ENCODE measurements at places on chromosomes 4 and X.
A peak's percentile ranks its signal among the peaks of the same experiment; 100 is the strongest.

- no peak for DNase-seq
These were observed 114.2 kb downstream of the PPARGC1A start for GRCh38 chr4:23775694-23776093.

- no peak for DNase-seq
These were observed 27.3 kb downstream of the ZNF330 start for GRCh38 chr4:141248029-141248428.

DNA sequence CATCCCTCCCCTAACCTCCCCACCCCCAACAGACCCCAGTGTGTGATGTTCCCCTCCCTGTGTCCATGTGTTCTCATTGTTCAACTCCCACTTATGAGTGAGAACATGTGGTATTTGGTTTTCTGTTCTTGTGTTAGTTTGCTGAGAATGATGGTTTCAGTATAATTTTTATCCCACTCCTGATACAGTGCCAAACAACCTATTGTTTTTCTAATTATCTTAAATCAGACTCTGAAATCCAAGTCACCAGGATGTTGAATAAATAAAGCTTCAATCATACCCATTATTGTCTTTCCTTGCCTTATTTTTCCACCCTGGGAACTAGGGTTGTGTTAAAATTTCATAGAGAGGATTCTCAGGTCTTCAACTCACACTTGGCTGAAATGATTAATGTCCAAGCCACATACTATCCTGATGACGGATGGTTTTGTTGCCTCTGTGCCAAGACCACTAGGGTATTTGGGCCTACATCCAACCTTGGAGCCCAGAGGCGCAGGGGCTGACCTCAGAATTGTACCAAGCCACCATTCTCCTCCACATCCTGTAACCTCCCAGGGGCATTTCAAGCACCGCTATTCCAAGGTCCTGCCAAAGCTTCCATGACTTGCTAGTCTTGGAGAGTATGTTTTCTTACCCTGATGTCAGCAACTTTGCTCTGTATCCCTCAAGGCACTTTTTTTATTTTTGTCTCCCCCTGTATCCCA, 332.4 kb downstream of the ARHGAP24 start:
- DNase-seq: peak; percentile 94

DNA sequence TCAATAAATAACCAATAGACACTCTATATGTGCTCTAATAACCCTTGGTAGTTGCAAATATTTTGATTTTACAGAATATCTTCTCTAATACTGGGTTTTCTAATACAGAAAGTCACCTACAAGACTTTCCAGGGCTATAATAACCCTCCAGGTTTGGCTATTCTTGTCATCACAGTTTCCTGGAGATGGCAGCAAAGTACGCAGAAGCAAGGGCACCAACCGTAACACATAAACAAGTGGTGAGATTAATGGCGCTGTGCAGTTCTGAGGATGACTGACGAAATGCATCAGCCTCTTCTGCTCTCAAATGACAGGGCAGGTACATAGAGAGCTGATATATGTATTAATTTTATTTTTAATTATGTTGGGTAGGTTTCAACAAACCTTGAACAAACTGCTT, 122.4 kb downstream of the C4orf33 start:
- no peak for DNase-seq

GRCh38 chrX:13695601-13696115, 6.7 kb downstream of the RAB9A start:
- DNase-seq: no peak

DNA sequence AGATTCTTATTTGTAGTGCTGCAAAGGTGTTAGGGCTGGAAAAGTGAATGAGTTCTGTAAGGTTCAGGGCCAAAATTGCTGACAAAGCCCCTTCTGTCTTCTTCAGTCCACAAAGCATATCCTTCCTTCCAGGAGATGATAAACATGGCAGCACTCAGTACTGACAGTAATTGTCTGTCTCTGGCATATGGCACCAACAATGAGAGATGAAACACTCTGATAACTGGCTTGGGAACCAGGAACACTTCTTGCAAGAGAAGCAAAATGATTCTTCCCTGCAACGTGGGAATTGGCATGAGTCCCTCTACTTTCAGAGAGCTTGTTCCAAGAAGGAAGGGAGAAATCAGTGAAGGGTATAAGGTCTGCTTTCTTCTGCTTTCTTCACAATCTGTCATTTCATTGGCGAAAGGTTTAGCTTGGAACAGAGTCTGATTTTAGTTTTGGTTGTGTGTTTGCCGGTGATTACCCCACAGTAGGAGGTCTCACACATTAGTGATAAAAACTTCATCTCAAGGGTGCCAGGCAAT, 963.3 kb downstream of the NLGN4X start:
- no peak for DNase-seq

GRCh38 chrX:30835373-30835772, 53.7 kb downstream of the TAB3 start:
- DNase-seq: no peak

GRCh38 chrX:22542641-22543040, 269.9 kb downstream of the CBLL2 start:
- no peak for DNase-seq

GRCh38 chr4:4268776-4269175, 20.8 kb upstream of the TMEM128 start:
- DNase-seq: no peak

GRCh38 chr4:170674176-170674575, 584.4 kb upstream of the AADAT start:
- DNase-seq: no peak

- no peak for DNase-seq
These were observed 8.8 kb upstream of the NKX1-1 start for GRCh38 chr4:1414831-1415680.

GRCh38 chr4:90028460-90028859, 98.7 kb upstream of the CCSER1 start:
- DNase-seq: no peak
